HTR-8/SVneo (cell line): ENCODE measurements at places on chromosomes 7 and 10.

DNA sequence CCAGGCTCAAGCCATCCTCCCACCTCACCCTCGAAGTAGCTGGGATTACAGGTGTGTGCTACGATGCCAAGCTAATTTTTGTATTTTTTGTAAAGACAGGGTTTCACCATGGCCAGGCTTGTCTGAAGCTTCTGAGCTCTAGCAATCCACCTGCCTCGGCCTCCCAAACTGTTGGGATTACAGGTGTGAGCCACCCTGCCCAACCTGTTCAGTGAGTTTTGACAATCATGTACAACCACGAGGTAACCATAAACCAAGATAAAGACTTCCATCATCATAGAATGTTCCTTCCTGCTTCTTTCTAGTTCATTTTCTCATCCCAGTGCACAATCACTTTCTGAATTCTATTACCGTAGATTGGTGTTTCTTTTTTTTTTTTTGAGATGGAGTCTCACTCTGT, 30.5 kb upstream of the MKRN1 start:
- no peak for DNase-seq

- DNase-seq: no peak
Observed at GRCh38 chr10:43201545-43202131, 63.4 kb downstream of the CSGALNACT2 start.

DNA sequence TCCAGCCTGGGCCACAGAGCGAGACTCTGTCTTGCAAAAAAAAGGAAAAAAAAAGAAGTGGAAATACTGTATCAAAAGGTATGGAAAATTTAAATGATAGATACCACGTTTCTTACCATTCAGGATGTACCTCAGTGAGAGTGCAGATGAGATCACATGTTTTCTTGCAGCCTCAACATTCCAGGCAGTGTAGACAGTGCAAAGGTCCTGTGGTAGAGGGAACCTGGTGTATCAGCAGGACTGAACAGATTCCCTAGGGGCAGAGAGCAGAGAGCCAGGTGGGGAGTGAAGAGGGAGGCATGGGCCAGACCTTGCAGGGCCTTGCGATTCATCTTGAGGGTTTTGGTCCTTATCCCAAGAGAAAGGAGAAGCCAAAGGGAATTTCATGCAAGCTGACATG, 17.7 kb upstream of the ATXN7L1 start:
- no peak for DNase-seq

DNA sequence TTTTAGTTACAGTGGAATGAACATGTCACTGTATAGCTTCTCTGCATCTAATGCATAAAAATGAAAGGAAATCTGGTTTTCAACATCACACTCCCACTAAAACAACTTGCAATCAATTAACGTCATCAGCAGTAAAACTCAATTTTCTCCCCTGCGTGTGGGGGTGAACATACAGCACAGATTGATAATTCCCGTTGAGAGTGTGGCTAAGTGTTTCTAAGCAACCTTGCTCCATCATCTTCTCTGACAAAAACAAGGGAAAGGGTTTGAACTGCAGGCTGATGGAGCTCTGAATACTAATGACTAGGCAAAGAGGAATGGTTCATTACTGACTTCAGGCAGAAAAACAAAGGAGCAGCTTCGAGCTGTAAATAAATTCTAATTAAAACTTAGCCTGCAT, 238.3 kb downstream of the PARD3 start:
- DNase-seq: no peak

DNA sequence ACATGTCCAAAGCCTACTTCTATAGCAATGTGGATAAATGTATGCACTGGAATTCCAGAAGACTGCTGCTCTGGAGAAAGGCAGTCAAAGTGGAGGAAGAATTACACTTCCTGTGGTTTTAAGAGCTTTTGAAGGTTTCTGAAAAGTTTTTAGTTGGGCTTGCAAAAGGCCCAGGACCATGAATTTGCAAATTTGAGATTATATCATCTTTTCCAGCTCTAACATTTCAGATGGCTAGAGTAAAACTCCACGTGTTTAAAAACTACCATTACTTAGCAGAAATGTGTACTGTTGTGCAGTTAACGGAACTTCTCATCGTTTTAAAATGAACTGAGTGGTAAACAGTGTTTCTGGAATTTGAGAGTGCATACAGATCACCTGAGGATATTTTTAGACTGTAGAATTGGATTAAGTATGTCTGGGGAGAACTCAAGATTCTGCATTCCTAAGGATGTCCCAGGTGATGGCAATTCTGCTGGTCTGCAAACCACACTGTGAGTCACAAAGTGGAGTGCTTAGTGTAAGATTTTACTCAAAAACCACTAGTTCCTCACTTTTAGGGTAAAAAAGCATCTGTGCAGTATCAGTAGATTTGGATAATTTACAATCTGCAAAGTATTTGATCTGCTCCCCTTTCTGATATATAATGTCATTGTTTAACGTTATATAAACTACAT, 32.9 kb upstream of the CCDC71L start:
- no peak for DNase-seq

DNA sequence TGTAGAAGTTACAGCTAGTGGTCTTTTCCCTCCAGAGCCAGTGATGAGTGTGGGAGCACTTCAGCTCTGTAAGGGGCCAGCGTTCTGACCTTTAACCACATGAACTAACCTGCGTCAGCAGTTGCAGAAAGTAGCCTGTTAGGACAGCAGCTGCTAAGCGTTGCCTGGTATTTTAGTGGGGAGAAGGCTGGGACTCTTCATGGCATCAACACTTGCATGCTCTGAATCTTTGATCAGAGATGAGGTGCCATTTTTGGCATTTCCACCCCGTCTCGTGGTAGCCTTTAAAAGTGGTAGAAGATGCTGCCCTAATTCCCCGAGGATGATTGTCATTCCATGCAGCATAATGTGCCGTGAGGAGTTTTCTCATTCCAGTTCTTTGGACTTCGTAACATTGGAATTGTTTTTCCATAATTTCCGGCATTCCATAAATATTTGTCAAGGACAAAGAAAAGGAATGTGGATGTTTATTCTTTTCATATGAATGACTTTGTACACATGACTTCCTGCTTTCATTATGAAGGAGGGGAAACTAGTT, 92.2 kb downstream of the AVL9 start:
- DNase-seq: peak; percentile 40

DNA sequence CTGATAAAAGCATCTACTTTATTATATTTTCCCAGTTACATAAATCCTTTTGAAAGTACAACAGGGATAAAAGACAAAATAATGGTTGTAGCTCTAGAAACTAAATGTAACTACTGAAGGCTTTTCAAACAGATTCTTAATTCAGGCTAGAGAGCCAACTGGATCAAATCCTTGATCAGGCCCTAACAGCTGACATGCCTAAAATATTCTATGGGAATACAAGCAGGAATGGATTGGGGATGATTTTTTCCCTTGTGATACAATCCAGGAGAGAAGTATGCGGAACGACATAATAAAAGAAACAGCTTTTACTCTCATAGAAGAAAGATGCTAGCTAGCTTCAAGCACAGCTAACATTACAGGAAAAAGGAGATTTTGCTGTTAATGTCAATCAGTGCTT, 49.0 kb downstream of the NT5C2 start:
- DNase-seq: no peak

- DNase-seq: no peak
Observed at GRCh38 chr7:149824748-149825566, 13.2 kb upstream of the ZNF862 start.

DNA sequence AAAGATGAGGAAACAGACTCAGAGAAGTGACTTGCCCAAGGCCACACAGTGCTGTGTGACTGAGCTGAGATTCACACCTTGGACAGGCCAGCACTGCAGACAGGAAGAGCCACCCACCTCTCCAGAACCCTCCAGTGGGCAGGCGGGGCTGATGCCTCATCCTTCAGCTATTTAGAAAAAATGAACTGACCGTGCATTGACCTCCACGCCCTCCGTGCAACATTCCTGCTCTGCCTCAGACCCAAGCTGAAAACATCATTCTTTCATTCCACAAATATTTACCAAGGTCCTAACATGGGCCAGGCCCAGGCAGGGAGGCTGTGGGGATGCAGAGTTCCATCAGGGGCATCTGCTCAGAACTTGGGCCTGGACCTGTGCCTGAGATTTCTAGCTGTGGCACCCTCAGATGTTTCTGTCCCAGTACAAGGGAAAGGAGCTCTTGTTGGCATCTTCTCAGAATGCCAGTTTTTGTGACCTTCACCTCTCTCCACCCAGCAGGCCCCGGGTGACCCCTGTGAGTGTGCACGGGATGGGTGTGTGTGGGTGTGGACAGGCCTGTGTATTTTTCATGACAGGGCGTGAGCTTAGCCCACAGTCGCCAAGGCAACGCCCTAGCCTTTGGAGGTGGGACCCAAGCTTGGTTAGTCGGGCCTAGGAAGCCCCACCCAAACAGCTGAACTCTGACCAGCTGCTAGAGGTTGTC, 6.5 kb downstream of the VSIR start:
- peak; percentile 88 for DNase-seq

GRCh38 chr7:50832744-50833143, 50.0 kb upstream of the GRB10 start:
- DNase-seq: no peak

- no peak for DNase-seq
Observed at GRCh38 chr10:91073286-91073979, 147.0 kb upstream of the PCGF5 start.

GRCh38 chr10:107880185-107880584, 715.7 kb upstream of the SORCS1 start:
- DNase-seq: no peak

- no peak for DNase-seq
Observed at GRCh38 chr7:146862415-146862814, 745.8 kb downstream of the CNTNAP2 start.

GRCh38 chr7:28571405-28571804, 159.1 kb downstream of the CREB5 start:
- DNase-seq: no peak

- DNase-seq: no peak
Observed at GRCh38 chr10:117255835-117256460, 15.0 kb downstream of the SLC18A2 start.

GRCh38 chr7:13991791-13992595, 2.5 kb upstream of the ETV1 start:
- no peak for DNase-seq

GRCh38 chr7:155882596-155882995, 70.3 kb upstream of the SHH start:
- no peak for DNase-seq

- no peak for DNase-seq
Observed at GRCh38 chr7:50312250-50313162, 8.0 kb downstream of the IKZF1 start.

GRCh38 chr7:33093266-33093665, 15.9 kb downstream of the RP9 start:
- DNase-seq: no peak

DNA sequence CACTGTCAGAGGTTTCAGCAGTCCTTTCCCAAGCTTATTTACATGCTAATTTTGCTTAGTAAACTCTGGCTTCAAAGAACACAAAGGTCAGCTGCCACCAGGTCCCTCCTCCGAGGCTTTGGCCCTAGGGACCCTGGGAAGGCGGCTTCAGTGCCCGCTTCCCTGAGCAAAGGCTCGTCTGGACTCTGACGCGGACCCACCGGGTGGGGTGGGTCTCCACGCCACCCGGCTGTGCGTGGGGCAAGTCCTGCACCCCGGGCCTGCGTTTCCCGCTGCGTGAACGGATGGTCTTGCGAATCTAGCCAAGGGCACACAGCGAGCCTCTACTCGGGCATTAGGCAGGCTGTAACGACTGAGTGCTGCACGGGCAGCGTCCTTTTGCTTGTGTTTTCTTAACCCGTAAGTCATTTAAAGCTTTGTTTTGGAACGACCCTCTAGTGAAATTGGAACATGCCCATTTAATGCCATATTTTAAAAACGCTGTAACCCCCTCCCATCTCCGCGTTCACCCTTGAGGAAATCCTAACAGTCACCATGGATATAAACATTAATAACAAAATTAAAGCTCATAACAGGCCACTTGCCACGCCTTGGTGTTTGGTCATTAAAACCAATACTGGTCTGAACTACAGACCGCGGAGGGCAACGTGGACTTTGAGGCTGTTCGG, 828 bp downstream of the BNIP3 start:
- DNase-seq: no peak

DNA sequence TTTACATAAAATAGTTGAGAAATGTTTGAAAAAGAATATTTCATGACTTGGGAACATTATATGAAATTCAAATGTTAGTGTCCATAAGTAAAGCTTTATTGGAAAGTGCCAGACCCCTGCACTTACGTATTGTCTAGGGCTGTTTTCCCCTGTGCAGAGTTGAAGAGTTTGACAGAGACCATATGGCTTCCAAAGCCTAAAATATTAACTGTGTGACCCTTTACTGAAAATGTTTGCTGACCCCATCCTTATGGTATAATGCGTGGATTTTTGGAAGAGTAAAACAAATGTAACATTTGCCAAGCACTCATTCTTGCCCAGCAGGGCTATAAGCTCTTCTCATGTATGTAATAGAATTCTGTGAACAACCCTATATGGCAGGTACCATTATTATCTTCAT, 40.1 kb upstream of the RAB18 start:
- no peak for DNase-seq

DNA sequence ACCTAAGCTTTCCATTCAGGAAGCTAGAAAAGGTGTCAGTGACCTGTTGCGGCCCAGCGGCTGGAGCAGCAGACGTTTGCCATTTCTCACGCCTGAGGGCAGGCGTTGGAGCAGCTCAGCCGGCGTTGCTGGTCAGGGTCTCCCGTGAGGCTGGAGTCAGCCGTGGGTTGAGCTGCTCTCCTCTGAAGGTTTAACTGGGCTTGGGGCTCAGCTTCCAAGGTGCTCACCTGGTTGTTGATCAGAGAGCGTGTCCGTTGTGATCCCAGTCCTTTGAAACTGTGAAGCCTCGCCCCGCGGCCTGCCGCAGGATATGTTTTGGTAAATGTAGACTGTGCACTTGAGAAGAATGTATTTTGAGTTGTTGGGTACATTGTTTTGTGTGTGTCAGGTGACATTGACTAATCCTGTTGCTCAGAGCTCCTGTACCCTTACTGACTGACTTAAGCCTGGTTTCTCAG, 20.6 kb upstream of the PWWP2B start:
- DNase-seq: no peak

GRCh38 chr7:122844191-122844988, 41.9 kb downstream of the CADPS2 start:
- no peak for DNase-seq

DNA sequence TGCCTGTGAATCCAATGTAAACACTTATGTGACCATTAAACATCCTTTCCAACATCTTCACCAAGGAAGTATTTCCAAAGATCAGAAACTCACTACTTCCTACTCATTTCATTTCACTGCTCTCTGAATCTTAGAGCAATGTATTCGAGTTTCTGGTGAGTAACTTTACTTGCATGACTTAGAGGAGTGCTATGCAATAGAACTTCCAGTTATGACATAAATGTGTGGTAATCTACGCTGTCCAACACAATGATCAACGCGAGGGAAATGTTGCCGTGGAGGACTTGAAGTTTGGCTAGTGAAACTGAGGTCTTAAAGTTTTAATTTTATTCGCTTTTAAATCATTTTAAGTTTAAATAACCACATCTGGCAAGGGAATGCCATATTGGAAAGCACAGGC, 1326.3 kb downstream of the XPNPEP1 start:
- no peak for DNase-seq

GRCh38 chr10:97629289-97629688, 4.0 kb downstream of the MORN4 start:
- no peak for DNase-seq

DNA sequence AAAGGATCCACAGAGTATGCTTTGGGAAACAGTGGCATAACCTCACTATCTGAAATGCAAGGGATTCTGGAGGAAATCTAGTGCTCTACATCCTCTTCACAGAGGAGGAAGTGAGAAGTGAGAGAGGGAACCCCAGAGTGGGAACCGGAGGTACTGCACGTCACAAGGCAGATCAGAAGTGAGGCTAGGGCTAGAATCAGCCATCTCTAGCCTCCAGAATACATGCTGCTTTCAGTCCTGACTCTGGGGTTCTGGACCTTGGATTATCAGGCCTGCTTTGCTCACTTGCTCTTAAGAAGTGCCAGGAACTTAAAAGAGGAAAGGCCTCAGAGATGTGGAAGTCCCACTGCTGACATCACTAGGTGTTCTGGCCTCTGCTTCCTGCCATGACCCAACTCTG, 25.7 kb downstream of the ZNF503 start:
- no peak for DNase-seq
